Hepatocyte (in vitro differentiated cells): ENCODE measurements at places on chromosomes 13 and 19. TPM values are rescaled to one million over a fixed set of nuclear protein-coding genes. Genes with fewer than 3 reads are reported as not detected.

The CD22 gene
- polyA plus RNA-seq = 1.9 TPM in 1 of 2 replicates, not detected in the other

- peak; percentile 56 for DNase-seq
Observed at GRCh38 chr19:12833738-12834565, 427 bp downstream of the RTBDN start.

The C1QTNF9 gene
- polyA plus RNA-seq = not detected in 2 replicates

- DNase-seq = no peak
Observed at GRCh38 chr13:79803989-79804388, 323.0 kb downstream of the NDFIP2 start.

GRCh38 chr13:69391756-69392155 lies 715.9 kb upstream of the ATXN8OS start:
- no peak for DNase-seq

GRCh38 chr13:39283072-39283471 lies 244.8 kb downstream of the NHLRC3 start:
- no peak for DNase-seq

The NCAN gene
- not detected in 2 replicates for polyA plus RNA-seq
